Germinal center (tissue), 1 donor: ENCODE measurements at places on chromosomes 5 and 9.

DNA sequence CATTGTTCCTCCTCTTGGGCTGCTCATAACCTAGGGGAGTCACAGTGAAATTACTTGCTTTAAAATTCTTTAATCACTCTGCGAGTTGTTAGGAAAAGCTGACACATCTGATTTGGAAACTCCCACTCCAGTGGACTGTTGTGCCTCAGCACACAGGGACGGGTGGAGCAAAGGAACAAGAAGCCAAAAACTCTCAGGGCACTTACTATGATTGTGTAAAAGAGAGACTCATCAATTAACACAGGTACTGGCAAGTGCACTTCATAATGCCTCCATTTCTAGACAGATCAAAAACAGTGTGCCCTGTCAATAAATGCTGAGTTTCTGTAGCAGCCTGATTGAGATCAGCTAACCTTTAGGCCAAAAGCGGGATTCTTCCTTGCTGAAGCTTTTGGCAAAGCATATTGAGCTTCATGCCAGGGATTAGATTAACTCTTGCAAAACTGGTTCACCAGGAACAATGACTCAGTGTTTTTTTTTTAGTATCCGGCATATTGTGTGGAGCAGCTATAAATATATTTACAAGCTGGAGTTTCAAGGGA is 55.9 kb downstream of the TMC1 start:
- DNase-seq: no peak

DNA sequence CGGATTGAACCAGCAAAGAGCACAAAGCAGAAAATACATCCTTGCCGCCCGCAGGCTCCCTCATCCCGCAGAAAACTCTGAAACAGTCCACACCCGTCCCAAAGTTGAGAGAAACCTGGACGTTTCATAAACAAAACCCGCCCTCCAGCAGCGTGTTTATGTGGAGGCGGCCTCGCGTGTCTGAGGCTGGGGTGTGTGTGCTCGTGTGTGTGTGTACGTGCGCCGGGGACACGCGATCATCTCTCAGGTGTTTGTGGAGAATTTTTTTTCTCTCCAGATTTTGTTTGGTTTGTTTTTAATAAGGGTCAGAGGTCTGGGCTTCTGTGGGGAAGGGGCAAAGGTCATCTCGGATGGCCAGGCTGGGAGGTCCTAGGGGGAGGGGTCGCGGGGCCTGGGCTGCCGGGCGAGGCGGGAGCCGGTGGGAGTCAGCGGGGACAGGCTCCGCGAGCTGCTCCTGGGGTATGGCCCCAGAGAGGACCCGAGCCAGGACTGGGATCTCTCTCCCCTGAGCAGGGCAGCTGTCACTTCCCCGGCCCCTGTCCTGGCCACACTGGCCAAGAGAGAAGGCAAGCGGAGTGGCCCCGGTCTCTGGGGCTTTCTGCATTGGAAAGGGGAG is 206.4 kb downstream of the C9orf50 start:
- no peak for DNase-seq

GRCh38 chr9:121944711-121945191 is 148.4 kb downstream of the TTLL11 start:
- peak; percentile 30 for DNase-seq

- DNase-seq: no peak
Observed at GRCh38 chr5:9387879-9388278, 158.0 kb downstream of the SEMA5A start.

- DNase-seq: no peak
Observed at GRCh38 chr5:35183556-35183955, 46.7 kb downstream of the PRLR start.
